SHP77 treated with DMSO at 0.1 percent for 48 hours (cell line): ENCODE measurements at places on chromosomes 6 and 20.
A peak's percentile ranks its signal among the peaks of the same experiment; 100 is the strongest.

- no peak for DNase-seq
Observed at GRCh38 chr6:48919555-48919954, 543.5 kb downstream of the MMUT start.

GRCh38 chr6:25303254-25303653, 24.1 kb downstream of the CARMIL1 start:
- no peak for DNase-seq

GRCh38 chr20:33062105-33062824, 8.6 kb downstream of the BPIFB3 start:
- DNase-seq: no peak

- no peak for DNase-seq
Observed at GRCh38 chr6:115882771-115883170, 177.9 kb downstream of the FRK start.

- no peak for DNase-seq
Observed at GRCh38 chr6:170182093-170182780, 108.6 kb downstream of the DLL1 start.

GRCh38 chr6:52498538-52499017, 78.3 kb downstream of the TRAM2 start:
- no peak for DNase-seq

- no peak for DNase-seq
Observed at GRCh38 chr6:76342611-76343160, 270.2 kb upstream of the IMPG1 start.

- no peak for DNase-seq
Observed at GRCh38 chr6:87436435-87436834, 28.7 kb downstream of the CFAP206 start.

DNA sequence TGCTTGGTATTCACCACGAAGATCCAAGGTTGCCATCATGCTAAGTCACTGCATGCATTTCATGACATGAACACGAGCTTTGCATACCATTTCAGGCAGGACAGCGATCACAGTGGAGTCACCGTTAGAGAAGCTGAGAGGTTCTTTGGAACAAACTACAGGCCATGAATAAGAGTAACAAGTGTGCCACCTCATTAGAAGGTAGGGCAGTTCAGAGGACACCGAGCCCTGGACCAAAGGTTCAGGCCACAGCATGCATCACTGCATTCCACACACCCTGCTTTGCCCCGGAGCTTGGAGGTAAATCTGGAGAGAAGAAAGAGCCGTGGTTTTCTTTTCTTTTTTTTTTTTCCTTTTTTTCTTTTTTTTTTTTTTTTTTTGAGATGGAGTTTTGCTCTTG, 66.9 kb upstream of the CDH4 start:
- no peak for DNase-seq

DNA sequence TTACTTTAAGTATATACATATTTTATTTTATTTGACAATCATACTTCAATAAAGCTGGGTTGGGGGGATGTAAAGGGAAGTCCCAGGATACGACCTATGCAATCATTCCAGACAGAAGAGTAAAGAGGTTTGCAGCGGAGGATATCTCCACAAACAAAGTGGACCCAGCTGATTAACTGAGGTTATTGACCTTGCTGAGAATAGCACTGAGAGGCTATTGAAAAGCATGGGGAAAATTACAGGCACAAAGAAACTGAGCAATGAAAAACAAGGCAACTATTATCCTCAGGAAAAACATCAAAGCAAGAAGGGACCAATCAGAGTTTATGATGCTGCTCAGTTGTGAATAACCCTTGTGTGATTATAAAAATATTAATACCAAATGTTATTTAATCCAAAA, 32.6 kb downstream of the SERPINB1 start:
- DNase-seq: no peak

- no peak for DNase-seq
Observed at GRCh38 chr6:130713144-130713543, 114.1 kb upstream of the SMLR1 start.

DNA sequence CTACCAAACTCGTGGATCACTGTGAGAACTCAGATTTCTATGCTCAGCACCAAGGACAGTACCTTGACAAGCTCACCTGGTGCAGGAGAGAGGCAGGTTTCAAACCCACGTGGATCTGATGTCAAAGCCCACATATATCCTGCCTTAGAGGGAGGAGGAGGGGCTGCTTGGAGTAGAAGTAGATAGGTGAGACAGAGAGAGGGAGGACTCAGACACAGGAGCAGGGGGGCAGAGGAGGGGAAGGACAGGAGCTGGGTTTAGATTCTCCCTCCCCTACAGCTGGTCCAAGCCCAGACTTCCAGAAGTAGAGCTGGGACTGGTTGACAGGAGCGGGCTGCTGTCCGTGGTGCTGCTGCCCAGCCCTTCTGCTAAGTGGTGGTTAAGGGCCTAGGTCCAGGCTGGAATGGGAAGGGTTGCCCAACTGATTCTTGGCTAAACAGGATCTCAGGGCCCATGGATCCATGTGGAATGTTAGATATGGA, 77.5 kb downstream of the CDH22 start:
- DNase-seq: no peak

DNA sequence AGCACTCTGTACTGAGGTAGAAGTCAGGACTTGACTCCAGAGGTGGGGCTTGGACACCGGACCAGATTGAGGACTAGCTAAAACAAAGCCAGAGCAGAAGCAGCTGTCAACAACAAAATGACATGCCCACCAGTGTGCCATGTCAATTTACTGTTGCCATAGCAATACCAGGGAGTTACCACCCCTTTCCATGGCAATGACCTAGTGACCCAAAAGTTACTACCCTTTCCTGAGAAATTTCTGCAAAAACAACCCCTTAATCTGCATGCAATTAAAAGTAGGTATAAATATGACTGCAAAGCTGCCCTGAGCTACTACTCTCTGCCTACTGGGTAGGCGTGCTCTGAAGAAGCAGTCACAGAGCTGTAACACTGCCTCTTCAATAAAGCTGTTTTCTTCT, 21.0 kb downstream of the MAP3K5 start:
- no peak for DNase-seq

DNA sequence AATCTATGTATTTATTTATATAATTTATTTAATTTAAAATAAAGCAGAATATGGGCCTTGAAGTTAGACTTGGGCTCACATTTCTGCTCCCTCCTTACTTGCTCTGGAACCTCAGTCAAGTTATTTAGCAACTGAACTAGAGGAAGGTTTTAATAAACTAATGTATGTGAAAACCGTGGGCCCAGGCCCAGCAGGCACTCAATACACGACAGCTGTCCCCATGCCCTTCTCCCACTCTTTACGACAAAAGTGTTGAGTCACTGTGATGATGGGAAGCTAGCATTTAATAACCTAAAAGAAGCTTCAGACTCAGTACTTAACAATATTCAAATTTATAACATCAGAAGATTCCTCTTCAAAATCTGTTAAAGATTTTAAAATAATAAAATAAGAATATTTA, 46.7 kb downstream of the SERAC1 start:
- no peak for DNase-seq

- no peak for DNase-seq
Observed at GRCh38 chr6:54173089-54173488, 61.8 kb downstream of the MLIP start.

DNA sequence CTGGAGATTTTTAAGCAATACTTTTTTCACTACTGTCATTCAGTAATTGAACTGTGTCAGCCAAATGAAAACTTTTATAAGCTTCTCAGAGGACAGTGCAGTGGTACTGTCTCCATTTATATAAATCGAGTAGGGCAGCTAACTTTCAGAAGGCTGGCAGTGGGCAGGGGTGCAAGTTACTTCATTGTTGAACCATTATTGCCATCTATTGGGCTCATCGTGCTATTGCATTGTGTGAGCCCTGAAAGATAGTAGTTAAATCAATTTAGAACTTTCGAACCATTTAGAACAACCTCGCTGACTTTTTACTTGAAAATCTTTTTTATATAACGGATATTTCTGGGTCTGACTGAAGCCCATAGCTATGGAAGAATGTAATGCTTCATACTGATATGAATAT, 347.8 kb upstream of the PLCB4 start:
- peak; percentile 47 for DNase-seq

- no peak for DNase-seq
Observed at GRCh38 chr6:118680452-118681095, 29.2 kb upstream of the CEP85L start.

DNA sequence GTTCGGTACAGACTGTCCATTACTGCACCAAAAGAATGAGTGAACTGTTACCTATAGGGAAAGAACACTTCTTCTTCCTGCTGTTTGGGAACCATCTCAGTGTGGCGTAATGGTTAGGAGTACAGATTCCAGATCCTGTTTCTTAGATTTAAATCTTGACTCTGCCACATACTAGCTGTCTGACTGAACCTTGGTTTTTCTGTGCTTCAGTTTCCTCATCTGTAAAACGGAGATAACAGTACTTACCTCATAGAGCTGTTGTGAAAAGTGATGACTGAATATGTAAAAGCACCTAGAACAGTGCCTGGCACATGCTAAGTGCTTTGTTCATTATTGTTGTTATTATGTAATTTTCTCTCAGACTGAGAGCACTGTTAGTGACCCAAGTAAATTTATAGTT, 39.8 kb downstream of the STX11 start:
- DNase-seq: no peak

GRCh38 chr20:4490045-4490444, 231.7 kb upstream of the PRND start:
- DNase-seq: no peak

DNA sequence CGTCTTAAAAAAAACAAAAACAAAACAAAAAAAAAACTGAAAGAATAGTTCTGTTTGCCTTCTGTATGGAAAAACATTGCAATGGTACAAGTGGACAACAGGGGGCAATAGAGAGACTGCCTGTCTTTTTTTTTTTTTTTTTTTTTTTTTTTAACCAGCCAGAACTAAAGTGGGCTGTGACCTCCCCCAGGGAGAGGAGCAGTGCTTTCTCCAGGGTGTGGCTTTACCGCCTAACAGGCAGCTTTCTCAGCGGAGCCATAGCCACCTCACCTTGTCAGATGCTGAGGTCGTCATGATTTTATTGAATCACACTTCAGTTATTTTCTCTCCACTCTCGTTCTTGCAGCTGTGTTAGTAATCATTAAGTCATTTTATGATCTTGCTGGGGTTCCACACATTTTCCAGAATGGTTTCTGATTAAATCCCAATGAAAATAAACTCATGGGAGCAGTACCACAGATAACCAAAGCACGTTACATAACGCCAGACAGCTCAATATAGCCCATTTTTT, 78.4 kb downstream of the GMPR start:
- no peak for DNase-seq

- DNase-seq: no peak
Observed at GRCh38 chr6:38498805-38499445, 140.8 kb downstream of the BTBD9 start.

GRCh38 chr6:35955970-35956369, 35.1 kb upstream of the SRPK1 start:
- no peak for DNase-seq

DNA sequence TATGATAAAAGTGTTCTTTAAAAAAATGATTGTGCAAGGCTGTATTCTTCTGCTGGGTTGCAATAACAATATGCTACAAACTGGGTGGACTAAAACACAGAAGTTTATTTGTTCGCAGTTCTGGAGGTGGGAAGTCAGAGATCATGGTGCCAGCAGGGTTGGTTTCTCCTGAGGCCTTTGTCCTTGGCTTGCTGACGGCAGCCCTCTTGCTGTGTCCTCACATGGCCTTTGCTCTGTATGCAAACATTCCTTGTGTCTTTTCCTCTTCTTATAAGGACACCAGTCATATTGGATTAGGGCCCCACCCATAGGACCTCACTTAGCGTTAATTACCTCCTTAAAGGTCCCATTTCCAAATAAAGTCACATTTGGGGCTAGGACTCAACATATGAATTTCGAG, 220.4 kb downstream of the SAMD5 start:
- DNase-seq: no peak

- DNase-seq: peak; percentile 16
Observed at GRCh38 chr6:21847711-21848480, 254.3 kb downstream of the SOX4 start.

- DNase-seq: no peak
Observed at GRCh38 chr6:3280091-3280490, 21.3 kb downstream of the PSMG4 start.
